Pancreas (tissue), 10 donors: ENCODE measurements at places on chromosomes 7 and 10. TPM values are rescaled to one million over a fixed set of nuclear protein-coding genes. Genes with fewer than 3 reads are reported as not detected.

POR gene
- total RNA-seq, result 71.6 TPM

GPC2 gene
- total RNA-seq, result 0.95 TPM

CFAP46 gene
- 0.39 TPM for total RNA-seq

C7orf33 gene
- total RNA-seq, result not detected

CLDN4 gene
- 47.8 TPM for total RNA-seq

LRIT2 gene
- total RNA-seq, result not detected

DNA sequence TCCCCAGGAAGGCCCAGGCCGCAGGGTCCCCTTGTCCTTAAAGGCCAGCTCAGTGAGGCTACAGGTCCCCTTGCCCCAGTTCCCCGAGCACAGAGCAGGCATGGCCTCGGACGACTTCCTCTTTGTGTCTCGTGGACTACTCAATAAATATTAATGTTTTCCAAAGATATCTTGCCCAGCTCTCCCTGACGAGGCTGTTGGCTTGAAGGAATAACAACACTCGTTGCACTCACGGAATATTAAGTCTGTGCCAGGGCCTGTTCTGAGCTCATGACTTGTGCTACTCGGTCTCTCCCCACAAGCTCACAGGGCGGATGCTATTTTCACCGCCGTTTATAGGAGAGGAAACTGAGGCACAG is 68.2 kb downstream of the CUX1 start:
- DNase-seq, result no peak
- no peaks in the 10 kb centered on the region for H3K36me3 ChIP-seq
- H3K27ac ChIP-seq, result no peak overlapping the region
- H3K27me3 ChIP-seq, result no peaks in the 10 kb centered on the region
- peaks cover 22% of the 10 kb centered on the region for H3K4me1 ChIP-seq

DNA sequence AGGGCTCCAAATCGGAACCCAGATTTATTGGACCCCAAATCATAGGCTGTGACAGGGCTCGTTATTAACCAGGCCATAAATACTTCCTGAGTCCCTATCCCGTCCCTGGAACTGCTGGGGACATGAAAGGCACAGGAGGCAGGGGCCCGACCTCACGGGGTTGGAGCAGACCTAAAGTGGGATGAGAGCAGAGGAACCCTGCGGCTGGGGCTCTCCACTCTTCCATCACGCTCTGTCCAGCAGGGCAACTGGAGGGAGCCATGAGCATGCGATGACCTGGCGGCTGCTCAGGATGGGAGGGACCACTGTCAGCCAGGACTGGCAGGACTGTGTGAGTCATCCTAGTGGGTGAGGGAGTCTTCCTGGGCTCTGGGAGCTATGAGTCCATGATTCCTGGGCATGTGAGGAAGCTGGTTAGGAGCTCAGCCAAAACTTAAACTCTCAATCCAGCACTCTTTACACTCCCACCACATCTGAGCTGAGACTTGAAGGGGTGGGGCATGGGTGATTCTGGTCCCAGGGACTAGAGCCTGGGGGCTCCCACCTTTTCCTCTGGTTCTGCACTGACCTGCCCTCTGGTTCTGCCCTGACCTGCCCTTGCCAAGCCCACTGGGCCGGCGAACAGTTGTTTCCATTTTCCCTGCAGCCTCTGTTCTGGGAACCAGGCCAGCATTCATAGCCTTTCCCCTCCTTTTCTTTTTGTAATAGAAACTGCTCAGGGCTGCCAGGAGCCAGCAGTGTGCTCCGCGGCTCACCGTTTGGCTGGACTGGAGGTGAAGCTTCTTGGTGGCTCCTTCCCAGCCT is 47.1 kb downstream of the SYPL1 start:
- no peaks in the 10 kb centered on the region for H3K36me3 ChIP-seq
- peak overlapping the region; percentile 3 for H3K4me3 ChIP-seq
- no peaks in the 10 kb centered on the region for H3K4me1 ChIP-seq
- H3K27ac ChIP-seq, result peak overlapping the region; percentile 75
- no peaks in the 10 kb centered on the region for H3K27me3 ChIP-seq

GRCh38 chr7:135194494-135195095 is 16.7 kb downstream of the WDR91 start:
- H3K27me3 ChIP-seq, result no peaks in the 10 kb centered on the region
- DNase-seq, result no peak
- no peaks in the 10 kb centered on the region for H3K36me3 ChIP-seq
- H3K4me1 ChIP-seq, result no peaks in the 10 kb centered on the region
- H3K4me3 ChIP-seq, result no peak overlapping the region

GRCh38 chr7:45149606-45150005 is 8.0 kb upstream of the RAMP3 start:
- H3K4me3 ChIP-seq, result no peak overlapping the region
- no peak for DNase-seq
- H3K4me1 ChIP-seq, result no peaks in the 10 kb centered on the region
- no peaks in the 10 kb centered on the region for H3K27me3 ChIP-seq

DNA sequence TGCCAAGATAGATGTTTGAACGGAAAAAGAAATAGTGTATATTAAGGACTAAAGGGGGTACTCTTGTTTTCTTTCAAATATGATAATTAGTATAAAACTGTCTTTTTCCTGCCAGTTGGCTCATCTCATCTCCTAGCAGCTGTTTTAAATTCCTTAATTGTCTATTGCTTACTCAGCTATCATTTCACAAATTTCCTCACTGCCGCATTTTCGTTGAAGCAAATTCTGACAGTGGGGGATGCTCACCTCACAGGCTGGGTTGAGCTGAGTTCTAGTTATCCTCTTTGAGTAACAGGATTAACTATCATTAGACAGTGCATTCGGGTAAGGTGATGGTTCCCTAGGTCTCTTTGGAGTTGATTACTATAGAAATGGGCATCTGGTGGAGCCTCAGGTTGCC is 592.0 kb downstream of the AUTS2 start:
- DNase-seq, result no peak
- no peaks in the 10 kb centered on the region for H3K27me3 ChIP-seq
- H3K27ac ChIP-seq, result no peak overlapping the region
- no peak overlapping the region for H3K4me3 ChIP-seq
- H3K4me1 ChIP-seq, result no peaks in the 10 kb centered on the region
- H3K36me3 ChIP-seq, result no peaks in the 10 kb centered on the region

- no peak overlapping the region for H3K4me3 ChIP-seq
- no peaks in the 10 kb centered on the region for H3K36me3 ChIP-seq
- H3K4me1 ChIP-seq, result peaks cover 6% of the 10 kb centered on the region
- H3K27me3 ChIP-seq, result no peaks in the 10 kb centered on the region
- DNase-seq, result no peak
Measured at GRCh38 chr10:61618388-61618961, 44.3 kb upstream of the CABCOCO1 start.

DNA sequence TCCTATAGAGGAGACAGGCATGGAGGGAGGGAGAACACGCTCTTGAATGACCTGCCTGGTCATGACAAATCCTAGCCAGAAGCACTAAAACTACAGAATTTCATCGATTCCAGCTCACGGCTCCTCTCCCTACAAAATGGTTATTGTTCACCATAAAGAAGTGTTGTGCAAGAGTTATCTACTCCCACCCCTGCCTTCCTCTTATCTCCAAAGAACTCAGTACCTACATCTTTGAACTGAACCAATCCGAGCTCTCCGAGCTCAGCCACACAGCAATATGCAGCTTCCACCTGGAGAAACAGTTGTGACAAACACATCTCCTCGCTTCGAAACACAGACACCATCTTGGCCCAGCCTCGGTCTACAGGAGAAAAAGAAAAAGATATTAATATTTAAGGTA is 26.9 kb upstream of the TMEM213 start:
- no peak overlapping the region for H3K27ac ChIP-seq
- H3K27me3 ChIP-seq, result no peaks in the 10 kb centered on the region
- no peak overlapping the region for H3K4me3 ChIP-seq
- DNase-seq, result no peak
